ENCODE measurements at places on chromosomes 7 and 10.
A peak's percentile ranks its signal among the peaks of the same experiment; 100 is the strongest.

DNA sequence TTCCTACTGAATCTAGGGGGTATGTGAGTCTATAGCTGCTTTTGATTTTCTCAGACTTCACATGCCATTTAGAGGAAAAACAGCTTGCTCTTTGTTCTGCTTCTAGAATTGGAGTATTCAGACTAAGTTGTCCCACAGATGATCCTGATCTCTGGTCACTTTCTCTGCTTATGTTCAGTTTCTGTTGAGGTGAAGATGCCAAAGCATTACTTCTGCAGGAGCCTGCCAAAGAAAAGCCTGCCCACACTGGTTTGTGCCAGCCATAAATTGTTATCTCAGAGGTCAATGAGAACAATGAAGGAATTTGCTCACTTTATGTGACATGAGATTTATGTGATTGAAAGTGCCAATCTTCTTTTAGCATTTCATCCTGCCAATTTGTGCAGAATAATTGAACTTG, 163.6 kb downstream of the CDK14 start:
- DNase-seq = no peak

DNA sequence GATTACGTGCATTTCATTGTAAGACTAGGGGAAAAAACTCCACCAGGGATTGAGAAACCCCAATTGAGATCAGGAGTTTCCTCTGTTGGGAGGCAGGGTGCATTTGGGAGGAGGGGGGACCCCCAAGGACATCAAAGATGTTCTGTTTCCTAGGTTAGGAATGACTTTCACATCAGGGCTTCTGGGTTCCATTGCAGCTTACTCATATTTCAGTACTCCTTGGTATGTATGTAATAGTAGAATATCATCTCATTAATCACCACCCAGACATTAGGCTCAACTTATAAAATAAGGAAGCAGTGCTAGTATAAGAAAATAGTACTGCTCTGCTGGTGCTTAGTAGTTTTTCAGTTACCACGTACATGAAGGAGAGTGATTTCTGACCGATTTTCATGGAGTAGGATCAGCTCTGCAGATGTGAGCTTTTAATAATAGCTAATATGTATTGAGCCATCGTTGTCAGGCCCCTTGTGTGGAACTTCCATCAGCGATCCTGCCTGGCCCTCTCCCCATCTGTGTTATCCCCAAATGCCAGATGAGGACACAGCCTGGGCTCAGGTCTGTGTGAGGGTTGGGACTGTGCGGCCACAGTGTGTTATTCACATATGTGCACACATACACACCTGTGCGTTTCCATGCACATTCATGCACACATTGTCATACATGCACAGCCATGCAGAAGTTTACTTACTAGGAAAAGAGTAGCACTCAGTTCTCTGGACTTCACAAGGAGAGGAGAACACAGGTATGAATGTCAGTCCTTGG, 23.5 kb downstream of the UPP1 start:
- DNase-seq = no peak

- no peak for DNase-seq
Observed at GRCh38 chr7:19762631-19763030, 10.8 kb downstream of the TMEM196 start.

DNA sequence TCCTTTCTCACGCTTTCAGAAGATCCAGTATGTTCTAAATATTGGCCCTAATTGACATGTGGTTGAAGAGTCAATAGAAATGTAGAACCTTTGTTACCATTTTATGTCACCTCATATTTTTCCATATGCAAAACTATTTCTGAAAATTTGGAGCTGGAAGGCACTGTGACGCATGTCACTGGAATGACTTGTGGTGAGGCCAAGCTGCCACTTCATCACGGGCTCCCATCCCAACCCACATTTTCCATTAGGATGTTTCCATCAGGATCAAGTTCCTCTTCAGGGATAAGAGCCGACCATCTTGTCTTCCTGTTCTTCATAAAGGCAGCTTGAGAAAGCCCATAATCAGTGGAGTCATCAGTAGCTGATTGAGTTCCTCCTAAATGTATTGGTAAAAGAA, 1241.7 kb downstream of the GATA3 start:
- no peak for DNase-seq

- DNase-seq = no peak
Observed at GRCh38 chr10:110172155-110172554, 35.2 kb upstream of the MXI1 start.

DNA sequence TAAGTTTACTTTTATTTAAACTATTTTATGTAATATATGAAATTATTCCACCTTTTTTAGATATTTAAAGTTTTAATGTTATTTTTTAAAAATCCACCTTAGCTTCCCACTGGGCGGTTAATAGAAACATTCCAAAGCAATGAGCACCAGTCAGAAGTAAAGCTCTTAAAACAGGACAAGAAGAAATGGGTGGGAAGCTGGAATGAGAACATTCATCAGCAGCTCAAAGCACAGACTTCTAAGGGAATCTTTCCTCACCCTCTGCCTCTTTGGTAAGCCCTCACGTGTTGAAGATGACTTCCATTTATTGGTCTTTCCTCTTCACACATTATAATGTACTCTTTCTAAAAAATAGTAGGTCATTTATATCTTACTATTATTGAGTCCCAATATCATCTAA, 3.1 kb downstream of the AGMO start:
- DNase-seq = no peak

DNA sequence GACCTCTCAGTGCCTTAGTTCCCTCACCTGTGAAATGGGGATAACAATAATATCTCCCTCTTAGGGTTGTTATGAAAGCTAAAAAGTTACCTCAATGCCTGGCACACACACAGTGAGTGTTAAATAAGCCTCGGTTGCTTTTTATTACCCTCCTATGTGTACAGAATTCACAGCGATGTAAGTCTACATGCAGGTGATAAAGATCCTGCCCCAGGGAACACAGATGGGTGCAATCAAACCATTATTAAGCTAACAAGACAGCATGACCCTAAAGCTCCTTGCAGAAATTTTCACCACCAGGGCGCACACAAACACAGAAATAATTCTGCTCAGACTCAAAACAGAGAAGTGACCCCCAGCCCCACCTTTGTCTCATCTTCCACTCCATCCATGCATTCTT, 261.9 kb downstream of the SNX10 start:
- DNase-seq = no peak

GRCh38 chr7:101952355-101953247, 135.2 kb downstream of the CUX1 start:
- DNase-seq = no peak

DNA sequence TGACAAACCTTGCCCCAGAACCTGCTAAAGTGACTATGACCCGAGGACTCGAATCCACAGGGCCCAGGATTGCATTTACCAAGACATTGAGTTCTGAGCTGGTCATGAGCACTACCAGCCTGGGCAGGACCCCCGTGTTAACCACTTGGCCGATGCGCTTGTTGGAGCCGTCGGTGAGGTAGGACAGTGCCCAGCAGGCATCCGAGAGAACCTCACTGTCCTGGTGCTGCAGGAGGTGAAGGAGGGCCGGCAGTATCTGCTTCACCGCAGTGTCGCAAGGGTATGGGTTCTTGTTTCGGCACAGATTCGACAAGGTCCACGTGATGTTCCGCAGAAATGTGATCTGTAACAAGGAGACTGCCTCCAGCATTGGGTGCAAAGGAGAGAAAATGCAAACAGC, 19.7 kb downstream of the KPNA7 start:
- DNase-seq = no peak

DNA sequence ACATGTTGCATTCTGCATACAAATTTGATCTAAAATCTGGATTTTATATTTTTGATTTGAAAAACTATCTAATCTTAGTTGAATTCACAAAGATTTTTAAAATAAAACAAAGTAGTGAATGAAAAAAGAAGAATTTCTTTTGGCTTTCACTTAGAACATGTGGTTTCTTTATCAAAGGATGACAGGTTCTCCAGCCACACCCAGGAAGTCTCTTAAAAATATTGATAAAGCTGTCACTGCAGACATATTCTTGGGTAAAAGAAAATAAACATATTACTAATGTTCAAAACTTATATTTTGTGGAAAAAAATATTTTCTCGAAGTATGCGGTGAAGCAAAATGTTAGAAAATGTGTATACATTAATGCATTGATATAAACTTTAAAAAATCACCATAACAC, 44.3 kb downstream of the ARL4A start:
- no peak for DNase-seq

GRCh38 chr10:18113881-18114280, 26.3 kb upstream of the CACNB2 start:
- DNase-seq = no peak

DNA sequence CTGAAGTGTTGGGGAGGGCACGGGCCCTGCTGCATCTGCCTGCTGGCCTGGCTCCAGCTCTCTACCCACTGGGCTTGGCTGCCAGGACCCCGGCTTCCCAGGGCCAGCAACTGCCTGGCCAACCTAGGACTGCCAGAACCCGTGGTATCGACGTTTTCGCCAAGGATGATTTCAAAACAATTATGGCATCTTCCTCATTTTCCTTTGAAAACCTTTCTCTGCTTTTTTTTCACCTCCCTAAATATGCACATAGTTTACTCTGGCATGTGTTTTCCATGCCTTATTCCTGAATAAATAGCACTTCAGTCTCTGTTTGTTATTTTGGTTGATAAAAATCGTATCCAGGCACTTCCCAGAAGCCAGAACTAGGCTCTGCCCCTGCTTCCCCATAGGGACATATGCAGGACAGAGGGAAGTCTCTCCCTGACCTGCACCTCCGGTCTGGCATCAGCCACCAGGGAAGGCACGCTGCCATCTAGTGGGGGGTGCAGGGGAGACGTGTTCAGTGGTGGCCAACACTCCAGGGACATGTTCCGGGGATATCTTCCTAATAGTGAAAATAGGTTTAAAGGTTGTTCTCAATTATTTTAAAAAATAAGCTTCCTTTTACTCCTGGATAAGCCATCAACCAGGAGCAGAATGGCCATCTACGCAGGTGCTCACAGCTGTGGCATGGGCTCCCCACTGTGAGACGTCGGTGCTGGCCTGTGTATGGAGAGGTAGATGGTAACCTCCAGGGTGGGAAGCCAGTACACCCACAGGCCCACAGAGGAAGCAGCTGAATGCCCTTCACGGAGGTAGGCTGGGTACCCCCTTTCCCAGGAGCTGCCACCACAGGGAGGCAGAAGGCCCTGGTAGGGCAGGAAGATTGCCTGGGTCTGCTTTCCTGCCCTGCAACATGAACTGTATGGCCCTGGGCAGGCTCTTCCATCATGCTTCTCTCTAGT, 30.7 kb upstream of the ANTXRL start:
- DNase-seq = peak; percentile 81

DNA sequence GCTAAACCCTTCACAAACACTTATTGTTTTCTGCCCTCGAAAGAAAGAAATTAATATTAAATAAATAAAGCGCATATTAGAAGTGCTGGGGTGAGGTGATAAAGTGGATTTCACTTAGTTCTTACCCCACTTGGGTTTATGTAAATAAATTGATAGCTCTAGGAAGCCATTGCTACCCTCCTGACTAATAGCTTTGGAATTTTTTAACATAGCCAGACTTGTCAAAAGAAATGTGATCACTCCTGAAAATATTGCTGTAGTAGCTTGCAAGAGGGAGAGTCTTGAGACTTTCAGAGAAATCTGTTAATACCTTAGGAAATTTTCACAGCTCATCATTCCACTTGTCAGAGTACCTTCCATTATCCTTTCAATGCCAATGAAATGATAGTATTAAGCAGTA, 7.6 kb downstream of the ARL5B start:
- DNase-seq = no peak

GRCh38 chr10:111146025-111146640, 69.3 kb downstream of the ADRA2A start:
- DNase-seq = no peak

GRCh38 chr7:51949726-51950644, 633.4 kb upstream of the COBL start:
- DNase-seq = no peak

GRCh38 chr7:26533217-26533616, 241.6 kb downstream of the SNX10 start:
- no peak for DNase-seq

GRCh38 chr10:119346095-119346832, 138.9 kb downstream of the GRK5 start:
- no peak for DNase-seq

DNA sequence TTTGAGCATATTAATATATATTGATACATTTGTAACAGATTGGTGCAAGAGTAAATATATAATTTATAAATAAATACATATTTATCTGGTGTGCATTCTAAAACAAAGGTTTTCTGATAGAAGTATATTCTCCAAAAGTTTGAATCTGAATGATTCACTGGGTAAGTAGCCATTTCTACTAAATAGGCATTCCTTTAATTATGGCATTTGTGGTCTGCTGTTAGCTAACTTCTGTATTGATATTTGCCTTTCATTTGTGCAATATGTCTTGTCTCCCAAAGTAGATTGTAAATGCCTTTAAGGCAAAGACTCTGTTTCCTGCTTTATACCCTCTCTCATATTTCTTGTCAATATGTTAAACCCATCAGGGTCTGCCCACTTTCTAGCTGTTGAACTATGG, 11.1 kb upstream of the ARID5B start:
- DNase-seq = no peak

DNA sequence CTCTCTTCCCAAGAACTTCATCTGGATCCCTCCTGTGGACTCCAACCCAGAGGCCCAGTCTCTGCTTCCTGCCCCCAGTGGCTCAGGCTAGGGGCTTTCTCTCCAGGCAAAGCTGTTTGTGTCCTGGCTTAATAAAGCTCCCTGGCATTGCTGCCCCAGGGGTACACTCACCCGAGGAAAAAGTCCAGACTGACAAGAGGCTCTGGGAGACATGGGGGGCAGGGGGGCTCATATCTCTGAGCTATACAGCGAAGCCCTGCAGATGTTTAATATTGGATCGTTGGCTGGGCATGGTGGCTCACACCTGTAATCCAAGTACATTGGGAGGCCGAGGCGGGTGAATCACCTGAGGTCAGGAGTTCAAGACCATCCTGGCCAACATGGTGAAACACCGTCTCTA, 10.7 kb upstream of the COMTD1 start:
- DNase-seq = no peak

- DNase-seq = peak; percentile 65
Observed at GRCh38 chr10:31745612-31746376, 182.8 kb downstream of the ARHGAP12 start.

- DNase-seq = no peak
Observed at GRCh38 chr7:9691286-9691685, 1257.9 kb downstream of the NXPH1 start.

GRCh38 chr10:103882285-103883007, 27.1 kb upstream of the SH3PXD2A start:
- DNase-seq = no peak

DNA sequence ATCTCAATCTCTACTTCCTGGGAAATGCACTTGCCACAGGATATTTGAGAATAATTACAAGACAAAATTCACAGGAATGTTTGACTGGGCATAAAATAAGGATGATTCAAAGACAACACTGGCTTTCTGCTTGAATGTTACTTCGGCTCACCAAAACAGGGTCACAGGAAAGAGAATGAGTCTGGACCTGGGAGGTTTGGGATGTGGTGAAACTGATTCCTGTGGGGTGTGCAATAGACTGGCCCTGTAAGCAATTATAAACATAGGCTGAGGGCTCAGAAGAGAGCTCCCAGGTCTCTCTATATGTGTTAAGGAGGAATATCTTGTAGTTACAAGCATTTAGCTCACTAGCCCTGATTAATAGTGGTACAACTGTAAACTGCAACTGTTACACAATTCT, 613.9 kb upstream of the CELF2 start:
- no peak for DNase-seq

All from activated CD8-positive, alpha-beta memory T cell treated with anti-CD3 and anti-CD28 coated beads for 24 hours (primary cell).